ENCODE measurements at places on chromosomes 2 and 18.

- DNase-seq, result no peak
Observed at GRCh38 chr18:71899183-71899582, 645.0 kb downstream of the CBLN2 start.

DNA sequence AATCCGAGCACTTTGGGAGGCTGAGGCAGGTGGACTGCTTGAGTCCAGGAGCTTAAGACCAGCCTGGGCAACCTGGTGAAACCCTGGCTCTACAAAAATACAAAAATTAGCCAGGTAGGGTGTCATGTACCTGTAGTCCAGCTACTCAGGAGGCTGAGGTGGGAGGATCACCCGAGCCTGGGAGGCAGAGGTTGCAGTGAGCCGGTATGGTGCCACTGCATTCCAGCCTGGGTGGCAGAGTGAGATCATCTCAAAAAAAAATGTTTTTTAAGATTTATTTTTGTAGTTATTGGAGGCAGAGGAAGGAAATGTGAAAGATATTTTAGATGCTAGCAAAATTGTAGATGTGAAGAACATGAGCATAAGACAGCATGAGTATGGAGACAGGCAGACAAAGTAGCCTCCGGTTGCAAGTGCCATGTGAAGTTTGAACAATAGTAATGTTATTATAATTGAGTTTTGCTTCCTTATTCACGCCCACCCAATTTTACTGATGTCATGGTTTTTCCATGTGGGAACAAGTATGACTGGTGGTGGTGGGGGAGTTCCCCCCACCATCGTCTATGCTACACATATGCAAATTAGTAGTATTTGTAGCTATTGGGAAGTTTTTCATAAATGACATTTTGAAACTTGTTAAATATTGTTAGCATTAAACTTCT, 18.0 kb downstream of the REL start:
- peak; percentile 45 for DNase-seq

DNA sequence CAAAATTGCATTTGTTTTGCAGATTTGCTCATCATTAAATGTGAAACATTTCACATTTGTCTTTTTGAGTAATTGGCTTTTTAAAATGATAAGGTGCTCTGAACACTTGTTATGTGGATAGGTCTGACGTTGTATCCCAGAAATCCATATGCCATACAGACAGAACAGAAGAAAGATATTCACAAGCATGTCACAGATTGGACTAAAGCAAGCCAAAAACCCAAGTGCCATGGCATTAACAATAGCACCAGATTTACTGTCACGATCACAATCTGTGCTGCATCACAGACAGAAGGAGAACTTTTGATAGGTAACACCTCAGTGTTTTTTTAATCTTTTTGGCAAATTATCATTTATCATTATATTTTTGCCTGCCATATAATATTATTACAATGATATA, 272.6 kb downstream of the ARHGAP15 start:
- no peak for DNase-seq

- DNase-seq, result no peak
Observed at GRCh38 chr18:40789286-40789685, 1165.7 kb upstream of the PIK3C3 start.

- no peak for DNase-seq
Observed at GRCh38 chr18:63552581-63552980, 10.4 kb downstream of the SERPINB12 start.

DNA sequence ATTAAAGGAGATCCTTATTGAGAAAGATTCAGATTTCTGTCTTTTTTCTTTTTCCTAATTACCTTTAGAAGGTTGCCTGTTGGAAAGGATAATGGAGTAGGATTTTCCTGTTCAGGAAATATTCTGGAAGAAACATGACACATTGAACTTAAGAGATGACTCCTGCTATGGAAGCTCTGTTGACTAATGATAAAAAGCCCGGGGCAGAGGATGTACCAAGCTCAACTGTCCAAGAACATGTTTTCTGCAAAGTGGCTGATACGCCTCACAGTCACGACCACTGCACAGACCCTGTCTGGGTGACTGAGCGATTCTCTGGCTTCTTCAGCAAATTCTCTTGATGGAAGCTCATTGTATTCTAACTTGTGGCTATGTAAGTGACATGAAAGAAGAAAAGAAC, 86.2 kb upstream of the THOC1 start:
- DNase-seq, result no peak

- no peak for DNase-seq
Observed at GRCh38 chr18:79900610-79901570, 50.6 kb downstream of the SLC66A2 start.

GRCh38 chr2:187644486-187644885, 90.3 kb upstream of the TFPI start:
- DNase-seq, result no peak
